Activated T-cell treated with anti-CD3 and anti-CD28 coated beads, Interleukin-2, amount 50 U/mL, for 24 hours (primary cell): ENCODE measurements at places on chromosomes 7 and 10.

DNA sequence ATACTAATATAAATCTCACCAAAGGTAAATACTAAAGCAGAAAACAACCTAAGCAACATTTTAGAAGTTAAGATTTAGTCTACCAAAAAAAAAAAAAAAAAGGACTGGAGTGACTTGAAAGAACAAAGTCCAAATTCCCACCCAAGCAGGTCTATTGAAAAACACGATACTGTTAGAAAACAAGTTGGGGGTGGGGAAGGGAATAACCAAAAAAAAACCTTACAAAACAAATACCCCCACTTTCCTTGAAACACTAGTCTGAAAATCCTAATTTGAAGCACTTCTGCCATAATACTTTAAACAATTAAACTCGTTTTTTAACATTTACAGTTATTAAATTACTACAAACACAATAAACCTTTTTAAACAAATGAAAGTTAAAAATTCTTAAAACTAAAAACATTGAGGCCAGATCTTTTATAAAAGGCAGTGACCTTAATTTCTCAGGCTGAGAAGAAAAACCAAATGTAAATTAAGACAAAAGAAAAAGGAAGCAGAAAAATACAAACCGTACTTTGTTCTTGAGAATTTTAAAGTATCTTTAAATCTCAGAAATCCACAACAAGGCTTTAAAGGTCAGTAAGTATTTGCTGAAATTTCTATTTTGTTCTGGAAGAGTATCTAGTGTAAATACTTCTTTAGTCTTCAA is 135.1 kb downstream of the NRBF2 start:
- H3K4me1 ChIP-seq, result peaks cover 25% of the 10 kb centered on the region
- H3K36me3 ChIP-seq, result peaks cover 24% of the 10 kb centered on the region
- H3K4me3 ChIP-seq, result peak overlapping the region; percentile 95
- no peaks in the 10 kb centered on the region for H3K27me3 ChIP-seq
- no peak for DNase-seq

- peak overlapping the region; percentile 71 for H3K27ac ChIP-seq
- peaks cover 99% of the 10 kb centered on the region for H3K36me3 ChIP-seq
- no peak for DNase-seq
- peaks cover 54% of the 10 kb centered on the region for H3K4me1 ChIP-seq
These were observed 79.6 kb downstream of the LARP4B start for GRCh38 chr10:851901-852300.

DNA sequence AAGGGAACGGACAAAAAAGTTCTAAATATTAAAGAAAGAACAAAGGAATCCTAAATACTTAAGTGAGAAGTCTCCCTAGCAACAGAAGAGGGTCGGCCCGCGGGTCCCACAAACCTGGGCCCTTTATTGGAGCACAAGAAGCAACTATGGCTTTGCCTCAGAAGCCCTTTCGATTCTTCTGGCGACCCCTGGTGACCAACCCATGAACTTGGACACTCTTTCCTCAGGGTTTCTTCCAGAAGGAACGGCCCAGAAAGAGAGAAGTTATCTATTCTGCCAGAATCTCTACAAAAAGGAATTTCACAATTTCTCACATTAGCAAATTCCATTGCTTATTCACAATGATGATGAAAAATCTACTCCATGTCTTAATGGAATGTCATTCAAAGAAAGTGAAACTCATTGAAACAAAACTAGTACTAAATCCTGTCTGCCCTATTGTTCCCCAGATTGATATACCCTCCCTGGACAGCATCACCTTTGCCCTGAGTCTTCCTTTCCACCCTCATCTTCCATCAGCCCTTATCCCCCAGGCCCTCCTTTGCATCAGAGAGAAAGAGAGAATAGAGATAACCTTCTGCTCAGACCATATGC is 43.7 kb downstream of the CPVL start:
- no peak overlapping the region for H3K27ac ChIP-seq
- no peaks in the 10 kb centered on the region for H3K36me3 ChIP-seq
- peaks cover 7% of the 10 kb centered on the region for H3K4me1 ChIP-seq
- H3K27me3 ChIP-seq, result no peaks in the 10 kb centered on the region

GRCh38 chr10:70605161-70605560 is 2.6 kb upstream of the PRF1 start:
- peaks cover 50% of the 10 kb centered on the region for H3K4me1 ChIP-seq
- no peaks in the 10 kb centered on the region for H3K27me3 ChIP-seq
- no peak overlapping the region for H3K27ac ChIP-seq
- peaks cover 13% of the 10 kb centered on the region for H3K36me3 ChIP-seq
- no peak overlapping the region for H3K4me3 ChIP-seq
- no peak for DNase-seq

GRCh38 chr10:102522874-102523249 is 19.1 kb downstream of the SUFU start:
- H3K27ac ChIP-seq, result peak overlapping the region; percentile 11
- H3K36me3 ChIP-seq, result peaks cover 24% of the 10 kb centered on the region
- no peak overlapping the region for H3K4me3 ChIP-seq
- no peaks in the 10 kb centered on the region for H3K27me3 ChIP-seq
- peaks cover 10% of the 10 kb centered on the region for H3K4me1 ChIP-seq

GRCh38 chr7:50832744-50833143 is 50.0 kb upstream of the GRB10 start:
- H3K27ac ChIP-seq, result peak overlapping the region; percentile 39
- no peaks in the 10 kb centered on the region for H3K36me3 ChIP-seq
- H3K4me1 ChIP-seq, result peaks cover 25% of the 10 kb centered on the region
- no peak for DNase-seq
- peaks cover 67% of the 10 kb centered on the region for H3K27me3 ChIP-seq

DNA sequence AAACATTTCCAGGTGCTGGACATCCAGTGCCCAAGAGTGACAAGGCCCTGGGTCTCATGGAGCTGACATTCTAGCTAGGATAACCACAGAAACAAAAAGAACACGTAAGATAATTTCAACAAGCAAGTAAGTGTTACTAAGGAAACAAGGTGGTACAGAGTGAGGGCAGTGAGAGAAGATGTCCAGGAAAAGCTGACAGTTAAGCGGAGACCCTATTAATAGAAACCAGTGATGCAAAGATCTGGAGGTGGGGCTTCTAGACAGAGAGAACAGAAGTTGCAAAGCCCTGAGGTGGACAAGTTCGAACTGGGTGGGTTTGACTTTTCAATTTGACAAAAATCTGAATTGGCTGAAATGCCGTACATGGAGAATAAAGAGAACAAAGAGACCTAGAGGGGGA is 96.3 kb downstream of the TRIL start:
- no peaks in the 10 kb centered on the region for H3K4me1 ChIP-seq
- H3K27ac ChIP-seq, result no peak overlapping the region
- no peak for DNase-seq

DNA sequence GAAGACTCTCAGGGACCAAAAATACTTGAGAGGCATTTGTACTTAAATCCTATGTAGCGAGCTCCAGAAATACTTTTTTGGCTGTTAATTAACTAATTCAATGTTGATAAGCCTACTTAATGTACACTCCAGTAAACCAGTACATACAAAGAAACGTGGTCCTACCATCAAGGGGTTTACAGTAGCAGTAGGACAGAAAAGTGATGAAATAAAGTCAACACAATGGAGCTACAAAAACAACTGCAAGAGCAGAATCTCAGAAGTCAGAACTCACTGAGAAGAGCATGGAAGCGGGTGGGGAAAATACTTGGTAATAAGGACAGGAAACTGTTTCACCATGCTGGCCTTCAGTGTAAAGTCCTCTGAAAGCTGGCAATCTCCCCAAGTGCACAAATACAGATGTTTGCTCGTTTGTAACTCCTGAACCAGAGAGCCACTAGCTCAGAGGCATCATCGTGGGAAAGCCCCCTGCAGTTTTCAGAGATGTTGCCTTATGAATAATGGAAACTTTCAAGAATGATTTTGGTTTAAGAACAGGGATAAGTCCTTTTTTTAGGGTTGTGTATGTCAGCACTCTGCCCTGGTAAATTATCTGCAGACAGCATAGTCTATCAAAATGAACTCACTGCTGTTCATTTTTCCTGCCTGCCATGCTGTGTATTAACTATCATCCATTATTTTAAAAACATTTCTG is 233.2 kb downstream of the SORCS1 start:
- H3K27me3 ChIP-seq, result no peaks in the 10 kb centered on the region
- DNase-seq, result no peak
- no peak overlapping the region for H3K27ac ChIP-seq
- H3K4me1 ChIP-seq, result no peaks in the 10 kb centered on the region
